ENCODE measurements at places on chromosomes 16 and 17. TPM values are rescaled to one million over a fixed set of nuclear protein-coding genes. Genes with fewer than 3 reads are reported as not detected.

- H3K36me3 ChIP-seq, result peaks cover 21% of the 10 kb centered on the region
- H3K27ac ChIP-seq, result no peak overlapping the region
- H3K4me3 ChIP-seq, result no peak overlapping the region
- no peaks in the 10 kb centered on the region for H3K27me3 ChIP-seq
- H3K4me1 ChIP-seq, result no peaks in the 10 kb centered on the region
- no peak for DNase-seq
Measured at GRCh38 chr16:70160388-70160787, 13.2 kb upstream of the CLEC18C start.

Gene TMC8
- total RNA-seq, result 57.9 TPM

Gene LDHD
- total RNA-seq, result not detected

GRCh38 chr17:48642059-48642842, 16.1 kb upstream of the HOXB9 start:
- DNase-seq, result no peak
- H3K36me3 ChIP-seq, result no peaks in the 10 kb centered on the region
- H3K4me1 ChIP-seq, result no peaks in the 10 kb centered on the region
- H3K27ac ChIP-seq, result no peak overlapping the region

DNA sequence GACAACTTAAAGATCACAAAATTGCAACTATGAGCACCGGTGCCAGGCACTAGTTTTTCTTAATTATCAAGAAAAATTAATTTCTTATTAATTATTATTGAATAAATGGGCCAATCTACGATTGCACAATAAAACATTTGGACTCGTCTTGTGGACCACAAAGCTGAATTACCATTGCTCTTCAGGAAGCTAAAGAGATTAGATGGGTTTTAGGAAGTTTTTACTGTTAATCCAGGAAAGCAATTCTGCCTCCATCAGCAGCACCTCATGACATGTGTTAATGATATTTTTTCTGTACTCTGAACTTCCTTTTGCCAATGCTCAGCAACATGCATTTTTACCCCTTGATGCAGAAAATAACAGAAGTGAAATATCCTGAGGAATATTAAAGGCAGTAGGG, 37.9 kb downstream of the HS3ST3A1 start:
- H3K4me3 ChIP-seq, result no peak overlapping the region
- DNase-seq, result no peak
- no peak overlapping the region for H3K27ac ChIP-seq

Measured in Karpas-422 (cell line).